ENCODE measurements at places on chromosomes 5 and 9.

DNA sequence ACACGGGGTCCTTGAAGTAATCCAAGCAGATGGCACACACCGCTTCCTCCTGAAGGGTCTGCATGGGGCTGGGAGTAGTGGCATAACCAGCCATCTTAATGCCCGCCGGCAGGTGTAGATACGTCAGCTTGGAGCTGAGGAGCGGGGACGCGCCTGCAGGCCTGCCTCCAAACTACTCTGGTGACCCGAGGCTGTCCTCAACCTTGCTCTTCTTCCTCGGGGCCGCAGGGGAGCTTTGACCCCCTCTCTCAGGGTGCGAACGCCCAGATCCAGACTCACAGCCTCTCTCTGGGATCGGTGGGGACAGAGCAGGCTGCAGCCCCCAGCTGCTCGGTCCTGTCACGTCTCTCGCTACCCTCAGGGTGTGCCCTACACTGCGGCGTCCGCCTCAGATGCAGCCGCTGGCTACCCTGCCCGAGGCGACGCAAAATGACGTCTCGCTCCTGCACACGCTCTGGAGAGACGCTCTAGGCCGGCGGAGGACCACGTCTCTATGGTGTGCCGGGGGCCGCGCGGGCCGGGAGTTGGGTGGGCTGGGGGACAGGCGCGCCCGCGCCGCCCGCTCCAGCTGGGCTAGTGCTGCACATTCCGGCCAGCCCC lies at the start of gene TRIM52:
Gene TRIM52, minus strand, starts transcription at position 424 of the 600 bp plus-strand sequence. Its CDS starts 330 bp downstream, at position 94.
- DNase-seq, result no peak

- DNase-seq, result no peak
These were observed 10.0 kb upstream of the STRBP start for GRCh38 chr9:123278361-123278760.

DNA sequence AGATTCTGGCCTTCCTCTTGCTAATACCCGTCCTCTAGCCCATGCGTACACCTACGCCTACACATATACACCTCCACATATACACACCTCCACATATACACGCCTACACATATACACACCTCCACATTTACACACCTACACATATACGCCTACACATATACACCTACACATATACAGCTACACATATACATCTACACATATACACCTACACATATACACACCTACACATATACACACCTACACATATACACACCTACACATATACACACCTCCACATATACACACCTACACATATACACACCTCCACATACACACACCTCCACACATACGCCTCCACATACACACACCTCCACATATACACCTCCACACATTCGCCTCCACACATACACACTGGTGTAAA lies 27.2 kb downstream of the AK3 start:
- no peak for DNase-seq

DNA sequence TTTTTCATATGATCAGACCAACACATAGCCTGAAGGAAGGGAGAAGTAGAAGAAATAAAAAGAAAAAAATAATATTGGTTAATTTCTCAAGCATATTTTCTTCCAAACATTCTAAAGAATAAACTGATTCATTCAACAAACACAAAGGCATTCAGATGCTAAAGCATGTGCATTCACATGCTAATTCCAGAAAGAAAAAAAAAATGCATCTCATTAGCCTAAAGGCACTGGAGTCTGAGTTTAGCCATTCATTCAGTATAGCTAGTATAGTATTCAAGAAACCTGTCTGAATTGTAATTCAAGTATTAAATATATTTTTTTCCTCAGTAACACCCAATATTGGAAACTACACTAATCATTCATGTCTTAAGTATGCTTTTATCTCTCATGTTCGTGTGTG lies 61.0 kb upstream of the FER start:
- DNase-seq, result no peak

DNA sequence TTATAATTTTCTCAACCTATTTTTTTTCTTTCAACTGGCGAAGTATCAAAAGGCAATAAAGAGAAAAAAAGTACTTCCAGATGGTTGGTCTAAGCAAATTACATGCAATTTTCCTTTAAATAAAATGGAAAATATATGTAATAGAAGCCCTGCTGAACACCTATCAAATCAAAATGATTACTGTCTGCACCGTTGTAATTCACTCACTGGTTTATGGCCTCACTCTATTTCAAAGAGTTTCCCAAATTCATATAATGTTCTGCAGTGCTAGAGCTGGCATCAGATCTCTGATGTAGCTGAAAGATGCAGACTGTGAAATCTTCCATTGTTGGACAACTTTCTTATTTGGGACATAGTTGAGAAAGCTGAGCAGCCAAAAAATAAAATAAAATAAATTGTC lies 130.3 kb downstream of the SEMA5A start:
- DNase-seq, result no peak

DNA sequence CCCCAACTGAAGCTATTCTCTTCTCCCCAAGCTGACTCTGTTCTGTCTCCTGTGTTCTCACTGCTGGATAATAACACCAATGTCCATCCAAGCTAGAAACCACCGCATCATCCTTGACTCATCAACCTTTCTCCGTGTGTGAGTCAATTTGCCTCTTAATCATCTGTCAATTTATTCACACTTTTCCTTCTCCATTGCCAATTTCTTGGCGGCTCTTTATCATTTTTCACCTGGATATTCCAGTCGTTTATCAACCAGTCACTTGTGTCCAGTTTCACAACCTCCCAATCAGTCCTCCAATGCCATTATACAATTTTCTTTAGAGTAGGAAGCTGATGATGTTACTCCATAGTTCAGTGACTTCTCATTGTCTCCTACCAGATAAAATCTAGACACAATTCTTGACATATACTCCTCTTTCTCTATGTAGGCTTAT lies 45.4 kb upstream of the LIFR start:
- no peak for DNase-seq

- DNase-seq, result no peak
These were observed 76.6 kb upstream of the ADAMTS16 start for GRCh38 chr5:5063533-5063953.

DNA sequence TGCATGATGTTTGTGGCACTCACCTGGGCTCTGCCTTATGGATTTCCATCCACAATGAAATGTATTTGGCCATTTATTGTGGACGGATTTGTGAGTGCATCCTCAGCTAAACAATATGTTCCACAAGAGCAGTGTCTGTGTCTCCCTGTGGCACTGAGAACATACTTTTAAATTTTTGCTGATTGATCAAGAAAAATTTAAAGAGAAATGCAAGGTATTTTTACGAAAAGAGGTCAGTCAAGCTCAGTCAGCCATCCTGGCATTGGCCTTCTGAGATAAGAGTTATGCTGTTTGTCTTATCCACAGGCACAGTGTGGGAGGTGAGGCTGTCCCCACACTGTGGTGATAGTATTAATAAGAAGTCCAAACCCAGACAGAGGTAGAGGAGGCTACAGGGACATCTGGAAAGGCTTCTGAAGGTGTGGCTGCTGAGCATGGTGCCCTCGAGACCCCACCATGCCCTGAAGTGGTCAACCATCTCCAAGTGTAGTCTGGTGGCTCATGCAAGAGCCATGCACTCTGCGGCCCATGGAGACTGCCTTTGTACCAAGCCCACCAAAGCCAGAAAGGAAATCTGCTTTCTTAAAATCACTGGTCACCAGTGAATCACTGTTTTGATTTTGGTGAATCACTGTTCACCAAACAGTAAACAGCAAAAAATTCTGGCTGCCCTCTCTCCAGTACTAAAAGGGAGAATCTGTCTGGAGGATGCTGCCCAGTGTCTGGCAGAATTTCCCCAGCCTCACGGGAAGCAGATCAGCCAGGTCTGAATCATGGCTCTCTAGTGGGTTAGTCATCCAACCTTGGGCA lies 28.8 kb downstream of the SPOCK1 start:
- no peak for DNase-seq
